ENCODE measurements at places on chromosomes 12 and 14.

DNA sequence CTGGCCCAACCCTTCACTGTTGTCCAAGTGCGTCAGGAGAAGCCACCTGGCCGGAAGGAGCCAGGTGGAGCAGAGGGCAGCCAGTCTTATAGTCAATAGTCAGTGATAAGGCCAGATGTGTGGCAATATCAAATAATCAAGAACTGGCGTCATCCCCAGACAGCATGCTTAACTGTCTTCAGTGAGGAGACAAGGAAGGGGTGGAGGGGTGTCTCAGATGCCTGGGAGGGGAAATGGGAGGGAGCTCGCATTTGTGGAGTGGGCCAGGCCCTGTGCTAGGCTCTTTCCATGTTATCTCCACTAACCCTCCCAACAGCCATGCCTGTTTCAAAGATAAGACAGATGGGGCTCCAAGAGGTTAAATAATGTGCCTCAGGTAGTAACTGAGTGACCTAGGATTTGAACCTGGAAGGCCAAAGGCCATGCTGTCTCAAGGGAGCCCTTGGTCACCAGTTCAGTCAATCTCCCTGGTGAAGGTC, 48.9 kb upstream of the FOS start:
- DNase-seq: no peak

- DNase-seq: no peak
Measured at GRCh38 chr14:68748691-68749090, 44.2 kb downstream of the ZFP36L1 start.

GRCh38 chr14:95611293-95611880, 74.8 kb upstream of the TCL1B start:
- DNase-seq: no peak

- DNase-seq: no peak
Measured at GRCh38 chr12:12524128-12524527, 38.5 kb downstream of the DUSP16 start.

GRCh38 chr14:55545779-55546178, 34.2 kb upstream of the KTN1 start:
- DNase-seq: no peak

- no peak for DNase-seq
Measured at GRCh38 chr14:23896609-23897153, 56.9 kb upstream of the DHRS4 start.

DNA sequence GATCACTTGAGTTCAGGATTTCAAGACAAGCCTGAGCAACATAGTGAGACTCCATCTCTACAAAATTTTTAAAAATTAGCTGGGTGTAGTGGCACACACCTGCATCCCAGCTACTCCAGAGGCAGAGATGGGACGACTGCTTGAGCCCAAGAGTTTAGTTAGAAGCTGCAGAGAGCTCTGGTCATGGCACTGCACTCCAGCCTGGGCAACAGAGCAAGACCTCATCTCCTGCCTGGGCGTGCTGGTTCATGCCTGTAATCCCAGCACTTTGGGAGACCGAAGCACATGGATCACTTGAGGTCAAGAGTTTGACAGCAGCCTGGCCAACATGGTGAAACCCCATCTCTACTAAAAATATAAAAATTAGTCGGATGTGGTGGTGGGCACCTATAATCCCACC, 20.2 kb downstream of the CLIP1 start:
- DNase-seq: no peak

DNA sequence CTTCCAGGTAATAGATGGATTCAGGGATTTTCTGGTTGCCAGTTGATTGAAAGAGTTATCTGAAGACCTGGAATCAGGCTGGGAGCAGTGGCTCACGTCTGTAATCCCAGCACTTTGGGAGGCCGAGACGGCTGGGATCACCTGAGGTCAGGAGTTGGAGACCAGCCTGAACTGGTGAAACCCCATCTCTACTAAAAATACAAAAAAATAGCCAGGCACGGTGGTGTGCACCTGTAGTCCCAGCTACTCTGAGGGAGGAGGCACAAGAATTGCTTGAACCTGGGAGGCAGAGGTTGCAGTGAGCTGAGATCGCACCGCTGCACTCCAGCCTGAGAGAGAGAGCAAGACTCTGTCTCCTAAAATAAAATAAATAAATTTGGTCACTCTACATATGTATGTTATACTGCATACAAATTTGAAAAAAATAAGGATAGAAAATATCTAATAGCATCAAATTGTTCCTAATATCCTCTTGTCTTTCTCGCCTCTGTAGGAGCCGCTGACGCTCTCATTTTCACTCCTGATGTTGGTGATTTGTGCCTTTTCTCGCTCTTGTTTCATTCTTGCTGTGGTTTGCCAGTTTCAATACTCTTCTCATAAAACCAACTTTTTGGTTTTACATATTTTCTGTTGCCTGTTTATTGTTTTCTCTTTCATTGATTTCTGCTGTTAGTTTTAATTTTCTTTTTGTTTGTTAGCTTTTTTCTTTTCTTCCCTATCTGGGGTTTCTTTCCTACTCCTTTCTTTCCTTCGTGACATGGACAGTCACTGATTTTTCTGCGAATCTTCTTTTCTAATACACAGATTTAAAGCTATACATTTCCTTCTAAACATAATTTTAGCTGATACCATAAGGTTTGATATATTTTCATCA, 23.8 kb upstream of the PLD4 start:
- DNase-seq: no peak

DNA sequence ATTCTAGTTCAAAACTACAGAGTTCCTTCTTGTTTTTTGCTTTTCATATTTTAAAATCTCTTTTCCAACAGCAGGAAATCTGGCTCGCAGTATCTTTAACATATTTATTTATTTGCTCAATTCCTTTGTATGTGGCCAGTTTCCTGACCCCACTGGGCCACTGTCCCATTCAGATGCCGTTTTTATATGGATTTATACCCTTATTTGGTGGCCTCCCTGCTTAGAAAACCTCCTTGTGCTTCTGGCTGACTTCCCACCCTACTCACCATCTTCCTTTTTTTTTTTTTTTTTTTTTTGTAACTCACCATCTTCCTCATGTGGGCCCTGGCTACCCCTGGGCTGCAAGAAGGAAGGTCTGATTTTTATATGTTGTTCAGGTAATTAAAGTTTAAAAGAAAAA, 53.9 kb downstream of the TTLL5 start:
- no peak for DNase-seq

- DNase-seq: no peak
Measured at GRCh38 chr14:77390188-77390587, 13.0 kb downstream of the SAMD15 start.
